ENCODE measurements at places on chromosomes 2 and 18. TPM values are rescaled to one million over a fixed set of nuclear protein-coding genes. Genes with fewer than 3 reads are reported as not detected.
A peak's percentile ranks its signal among the peaks of the same experiment; 100 is the strongest.

Gene GNLY
- 0.50 TPM for total RNA-seq

Gene ABCG5
- 0.14 TPM for total RNA-seq

Gene ARHGEF33
- 5.5 TPM for total RNA-seq

Gene TMEM182
- 3.1 TPM for total RNA-seq

Gene LOXHD1
- 0.05 TPM for total RNA-seq

- ATAC-seq = peak; percentile 47
These were observed 44.6 kb downstream of the AKAIN1 start for GRCh38 chr18:5152343-5153020.

- ATAC-seq = no peak
These were observed 1.4 kb downstream of the RFX8 start for GRCh38 chr2:101473591-101473910.

DNA sequence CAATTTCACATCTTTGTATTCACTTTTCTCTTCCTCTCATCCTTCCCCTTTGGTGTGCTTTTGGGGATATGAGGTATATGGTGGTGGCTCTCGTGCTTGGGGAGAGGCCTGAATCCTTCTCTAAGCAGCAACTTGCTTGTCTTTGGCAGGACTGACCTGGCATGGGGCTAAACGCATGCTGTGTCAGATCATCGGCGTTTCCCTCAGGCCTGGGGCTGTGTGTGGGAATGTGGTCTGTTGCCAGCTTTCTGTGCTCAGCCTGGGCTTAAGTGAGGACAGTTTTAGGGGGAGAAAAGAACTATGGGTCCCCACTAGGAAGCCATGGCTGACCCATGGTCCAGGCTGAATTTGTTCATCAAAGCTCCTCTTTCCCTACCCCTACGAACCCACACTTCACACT, 60.7 kb downstream of the TET3 start:
- no peak for ATAC-seq

DNA sequence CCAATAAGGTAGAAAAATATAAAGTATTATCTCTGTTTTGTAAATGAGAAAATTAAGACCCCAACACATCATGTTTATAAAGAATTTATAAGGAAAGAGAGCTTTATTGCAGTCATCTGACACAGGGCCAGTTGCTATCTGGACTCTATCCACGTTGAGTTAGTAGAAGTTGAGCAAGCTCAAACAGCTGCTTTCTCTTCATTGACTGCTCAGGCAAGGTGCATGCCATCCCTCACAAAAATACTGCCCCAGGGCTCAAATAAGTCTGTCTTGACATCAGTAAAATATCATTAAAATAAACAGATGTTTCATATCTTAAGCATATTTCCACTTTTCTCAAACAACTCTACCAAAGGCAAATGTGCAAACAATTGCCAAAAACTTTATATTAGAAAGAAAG, 14.8 kb downstream of the COL5A2 start:
- no peak for ATAC-seq

DNA sequence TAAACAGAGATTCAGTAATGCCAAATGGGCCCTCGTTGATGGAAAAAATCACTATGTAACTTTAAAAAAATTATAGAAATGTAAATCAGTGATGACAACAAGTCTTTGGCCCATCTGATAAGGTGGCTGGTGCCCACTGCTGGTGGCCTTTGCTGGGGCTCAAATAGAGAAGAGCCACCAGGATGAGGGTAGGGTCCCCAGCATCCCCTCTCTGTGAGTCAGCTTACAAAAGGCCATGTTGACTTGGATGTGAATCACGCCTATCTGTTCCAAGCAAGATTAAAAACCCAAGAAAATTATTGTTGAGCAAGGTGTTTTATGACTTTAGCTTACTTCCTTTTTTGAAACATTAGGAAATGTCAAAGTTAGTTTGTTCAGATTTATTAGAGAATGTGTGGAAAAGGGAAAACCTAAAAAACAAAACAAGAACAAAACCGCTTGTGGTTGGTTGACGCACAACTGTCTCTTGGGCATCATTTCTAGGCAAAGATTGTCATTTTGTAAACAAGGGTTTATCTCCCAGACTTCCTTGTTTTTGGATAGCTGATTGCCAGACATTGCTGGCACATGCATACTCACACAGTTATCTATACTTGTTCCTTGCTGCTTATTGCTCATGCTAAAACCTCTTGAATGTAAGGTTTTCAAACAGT, 53.7 kb upstream of the ZNF396 start:
- no peak for ATAC-seq

GRCh38 chr18:11857177-11857887, 6.1 kb downstream of the CHMP1B start:
- ATAC-seq = peak; percentile 84

GRCh38 chr2:241964133-241964532, 94.6 kb downstream of the RTP5 start:
- ATAC-seq = peak; percentile 24

- ATAC-seq = no peak
These were observed 93.3 kb upstream of the EML6 start for GRCh38 chr2:54629914-54630857.

GRCh38 chr2:218006741-218007140, 3.9 kb upstream of the TNS1 start:
- ATAC-seq = no peak

DNA sequence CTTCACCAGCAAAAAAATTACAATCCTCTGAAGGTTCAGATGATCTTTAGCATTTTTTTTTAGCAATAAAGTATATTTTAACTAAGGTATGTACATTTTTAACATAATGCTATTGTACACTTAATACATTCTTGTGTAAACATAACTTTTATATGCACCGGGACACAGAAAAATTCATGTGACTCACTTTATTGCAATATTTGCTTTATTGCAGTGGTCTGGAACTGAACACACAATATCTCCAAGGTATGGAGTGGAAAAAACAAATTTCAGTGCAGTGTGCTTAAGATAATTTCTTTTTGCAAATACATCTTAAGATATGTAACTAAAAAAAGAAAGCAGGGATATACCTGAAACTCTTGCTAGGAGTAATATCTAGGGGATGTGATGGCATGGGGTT, 5.1 kb upstream of the TWSG1 start:
- ATAC-seq = no peak

- ATAC-seq = peak; percentile 21
These were observed 1.0 kb upstream of the GMPPA start for GRCh38 chr2:219497495-219498279.

DNA sequence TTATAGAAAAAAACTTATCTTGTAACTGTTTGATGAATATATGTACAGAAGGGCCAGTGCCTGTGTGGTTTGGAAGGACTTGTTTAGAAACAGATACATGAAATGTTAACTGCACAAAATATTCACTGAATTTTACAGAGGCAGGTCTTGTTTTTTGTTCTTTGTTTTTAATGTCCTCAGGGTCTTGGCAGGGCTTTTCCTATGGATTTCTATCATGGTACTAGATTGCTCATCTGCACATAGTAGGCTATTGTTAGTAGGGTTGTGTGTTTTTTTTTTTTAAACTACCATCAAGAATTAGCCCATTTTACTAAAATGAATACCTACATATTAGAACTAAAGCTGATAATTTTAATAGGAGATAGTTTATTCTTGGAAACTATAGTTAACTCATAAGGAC, 3.5 kb downstream of the CABYR start:
- no peak for ATAC-seq

GRCh38 chr2:197237291-197238042, 73.1 kb downstream of the ANKRD44 start:
- ATAC-seq = no peak

DNA sequence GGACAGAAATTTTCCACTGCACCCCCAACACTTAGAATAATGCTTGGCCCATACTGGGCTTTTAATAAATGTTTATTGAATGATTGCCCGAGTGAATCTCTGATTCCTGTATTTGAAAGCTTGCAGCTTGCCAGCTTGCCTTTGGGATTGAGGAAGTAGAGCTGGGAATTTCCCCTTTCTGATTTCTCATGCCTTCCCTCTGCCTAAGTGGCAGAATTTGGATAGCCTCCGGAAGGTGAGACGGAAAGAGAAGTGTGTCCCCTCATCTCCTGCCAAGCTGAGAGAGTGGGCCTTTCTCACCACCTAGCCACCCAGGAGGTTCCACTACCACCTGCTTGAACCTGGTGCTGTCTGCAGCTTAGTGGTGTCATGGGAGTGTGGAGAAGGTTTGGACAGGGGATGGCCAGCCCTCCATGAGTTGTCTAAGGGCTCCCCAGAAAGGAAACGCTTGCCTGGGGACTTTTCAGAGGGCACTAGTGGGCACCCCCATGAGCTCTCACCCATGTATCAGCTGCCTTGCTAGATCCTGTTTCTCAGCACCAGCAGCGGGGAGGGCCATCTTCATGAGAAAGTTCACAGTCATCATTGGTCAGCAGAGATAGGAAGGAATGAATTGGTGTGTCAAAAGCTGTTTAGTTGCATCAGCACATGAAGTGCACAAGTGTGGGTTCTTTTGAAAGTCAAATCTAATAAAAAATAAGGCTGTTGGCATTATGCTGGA, 8.6 kb upstream of the NCOA1 start:
- no peak for ATAC-seq

GRCh38 chr2:134124047-134124753, 129.7 kb upstream of the MGAT5 start:
- ATAC-seq = no peak

DNA sequence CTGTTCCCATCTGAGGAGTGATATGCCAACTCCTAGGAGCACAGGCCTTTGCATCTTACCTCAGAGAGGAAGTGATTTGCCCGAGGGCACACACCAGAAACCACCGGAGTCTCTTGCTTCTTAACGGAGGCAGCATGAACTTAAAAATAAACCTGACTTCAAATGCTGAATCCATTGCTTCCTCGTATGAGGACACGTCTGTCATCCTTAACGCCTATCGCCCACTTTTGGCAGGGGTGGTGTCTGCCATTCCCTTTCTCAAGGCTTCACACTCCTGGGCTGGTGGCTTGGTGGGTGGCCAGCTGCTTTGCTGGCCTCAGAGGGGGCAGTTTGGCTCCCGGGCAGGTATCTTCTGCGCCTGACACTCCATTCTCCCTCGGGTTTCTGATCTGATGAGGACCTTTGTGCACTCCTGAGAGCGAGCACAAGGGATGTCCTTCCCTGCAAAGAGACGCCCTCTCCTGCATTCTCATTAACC, 1.1 kb upstream of the PREB start:
- no peak for ATAC-seq

DNA sequence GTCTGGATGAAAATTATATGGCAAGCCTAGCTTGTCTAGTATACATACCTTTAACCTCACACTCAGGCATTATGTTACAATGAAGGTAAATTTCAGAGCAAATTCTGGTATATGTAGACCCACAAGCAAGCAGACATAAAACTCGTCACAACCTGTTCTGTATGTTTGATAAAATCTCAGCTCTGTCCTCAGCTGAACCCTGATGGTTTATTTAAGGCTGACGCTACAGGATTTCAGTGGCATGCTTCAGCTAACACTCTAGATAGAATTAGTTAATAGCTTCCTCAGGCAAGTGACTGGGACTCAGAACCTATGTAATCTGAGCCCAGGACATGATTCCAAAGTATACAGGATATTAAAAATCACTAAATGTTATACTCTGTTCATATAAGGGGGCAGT, 68.2 kb upstream of the MC2R start:
- ATAC-seq = no peak

GRCh38 chr2:169822036-169822435, 2.7 kb downstream of the METTL5 start:
- ATAC-seq = no peak

DNA sequence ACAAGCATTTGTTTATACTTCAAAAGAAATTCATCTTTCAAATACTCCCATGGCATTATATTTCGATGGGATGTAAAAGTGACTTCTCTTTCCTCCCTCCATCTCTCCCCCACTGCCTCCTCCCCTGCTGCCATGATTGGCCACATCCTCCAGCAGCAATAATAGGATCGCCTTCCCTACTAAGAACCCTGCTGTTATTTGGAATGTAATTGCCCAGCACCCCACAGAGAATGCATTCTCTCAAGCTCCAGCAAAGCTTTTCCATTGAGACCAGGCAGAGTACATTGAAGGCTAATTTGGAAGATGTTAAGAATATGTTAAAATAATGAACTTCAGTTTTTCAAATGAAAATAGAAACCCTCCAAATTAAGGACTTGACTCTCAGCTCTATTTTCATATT, 375.4 kb upstream of the ACVR2A start:
- ATAC-seq = no peak

GRCh38 chr2:36262581-36262980, 93.0 kb upstream of the CRIM1 start:
- ATAC-seq = no peak

GRCh38 chr2:218081063-218081462, 12.0 kb downstream of the RUFY4 start:
- no peak for ATAC-seq

- ATAC-seq = peak; percentile 56
These were observed 439.7 kb upstream of the CDH20 start for GRCh38 chr18:60893355-60894097.

GRCh38 chr2:65724336-65724735, 291.9 kb upstream of the SPRED2 start:
- ATAC-seq = no peak

DNA sequence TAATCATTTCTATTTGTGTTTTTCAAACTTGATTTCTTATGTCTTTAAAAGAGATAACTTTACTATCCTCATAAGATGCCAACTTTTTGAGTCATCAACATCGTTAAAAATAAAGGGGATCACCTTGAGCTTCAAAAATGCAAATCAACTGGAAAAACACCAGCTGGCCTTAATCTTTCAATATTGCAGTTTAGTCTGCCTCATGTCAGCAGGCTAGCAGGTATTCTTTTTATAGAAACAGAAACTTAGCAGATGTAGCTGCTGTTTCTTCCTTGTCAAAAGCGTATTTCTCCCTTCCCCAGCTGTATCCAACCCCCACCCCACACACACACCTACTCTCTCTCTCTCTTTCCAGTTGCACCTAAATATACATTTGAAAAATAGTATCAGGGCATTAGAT, 154.1 kb upstream of the ZNF804A start:
- ATAC-seq = no peak

DNA sequence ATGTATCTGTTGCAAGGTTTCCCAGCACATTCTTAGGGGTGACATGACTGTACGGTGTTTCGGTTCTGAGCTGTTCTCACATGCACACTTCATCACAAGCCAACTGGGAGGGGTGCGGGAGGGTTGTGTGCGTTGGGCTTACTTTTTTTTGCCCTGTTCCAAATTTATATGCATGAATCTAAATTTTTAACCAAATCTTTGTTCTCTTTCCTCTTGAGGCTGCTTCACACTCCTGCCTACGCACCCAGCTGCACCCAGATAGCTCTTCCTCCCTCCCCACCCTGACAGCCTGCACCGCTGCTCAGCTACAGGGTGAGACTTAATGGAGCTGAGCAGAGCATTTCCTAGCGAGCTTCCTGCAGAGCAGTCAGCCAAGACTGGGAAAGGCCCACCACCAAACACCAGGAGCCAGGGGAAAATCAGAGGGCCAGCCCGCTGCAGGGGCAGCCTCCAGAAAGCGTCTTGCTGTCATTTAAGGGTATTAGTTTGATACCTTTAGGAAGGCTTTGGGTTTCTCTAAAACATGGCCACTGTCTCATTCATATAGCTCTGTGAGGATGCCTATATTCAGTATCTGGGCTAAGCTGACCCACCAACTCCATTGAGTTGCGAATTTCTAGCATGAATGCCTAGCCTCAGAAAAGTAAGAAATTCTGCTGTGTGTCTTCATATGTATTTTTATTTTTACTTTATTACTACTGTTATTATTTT, 84.5 kb downstream of the POU3F3 start:
- no peak for ATAC-seq

GRCh38 chr2:207813221-207813916, 43.7 kb upstream of the FZD5 start:
- ATAC-seq = peak; percentile 88

- ATAC-seq = no peak
These were observed 91.1 kb downstream of the C2orf74 start for GRCh38 chr2:61253136-61253535.

Measured in motor neuron (in vitro differentiated cells).